ENCODE measurements at places on chromosomes 1 and 21. TPM values are rescaled to one million over a fixed set of nuclear protein-coding genes. Genes with fewer than 3 reads are reported as not detected.

DNA sequence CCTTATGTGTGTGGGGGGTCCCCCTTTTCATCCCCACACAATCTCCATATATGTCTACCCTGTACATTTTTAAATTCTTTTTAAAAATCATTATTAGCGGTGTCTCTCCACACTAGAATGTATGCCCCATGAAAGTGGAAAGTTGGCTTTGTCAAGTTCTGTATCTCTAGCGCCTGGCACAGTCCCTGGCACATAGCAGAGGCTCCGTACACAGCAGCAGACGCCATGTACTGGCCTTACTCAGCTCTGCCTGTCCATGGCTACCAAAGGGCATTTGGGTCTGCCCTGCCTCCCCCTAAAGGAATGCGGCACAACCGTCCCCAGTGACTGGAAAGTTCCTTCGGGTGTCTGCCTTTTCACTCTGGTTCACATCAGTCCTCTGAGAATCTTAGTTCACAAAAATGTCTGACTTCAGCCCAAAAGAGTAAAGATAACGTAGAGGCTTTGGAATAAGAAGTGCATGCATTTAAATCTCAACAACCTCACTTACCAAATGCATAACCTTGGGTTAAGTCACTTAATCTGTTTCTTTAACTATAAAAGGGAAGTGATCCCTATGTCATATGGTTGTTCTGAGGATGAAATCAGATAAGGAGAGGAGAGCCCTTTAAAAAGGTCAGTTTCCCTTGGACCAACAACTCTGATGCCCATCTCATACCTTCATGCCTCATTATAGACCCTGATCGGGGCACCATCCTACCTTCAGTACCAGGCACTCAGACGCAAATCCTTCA, 61.1 kb downstream of the CD46 start:
- H3K27me3 ChIP-seq, result no peaks in the 10 kb centered on the region
- no peaks in the 10 kb centered on the region for H3K36me3 ChIP-seq
- H3K4me3 ChIP-seq, result no peak overlapping the region
- no peak for DNase-seq

- peaks cover 67% of the 10 kb centered on the region for H3K4me1 ChIP-seq
- H3K36me3 ChIP-seq, result no peaks in the 10 kb centered on the region
- H3K27ac ChIP-seq, result peak overlapping the region; percentile 58
- no peak overlapping the region for H3K4me3 ChIP-seq
- DNase-seq, result peak; percentile 47
Observed at GRCh38 chr1:21933397-21934248, 3.5 kb downstream of the HSPG2 start.

DNA sequence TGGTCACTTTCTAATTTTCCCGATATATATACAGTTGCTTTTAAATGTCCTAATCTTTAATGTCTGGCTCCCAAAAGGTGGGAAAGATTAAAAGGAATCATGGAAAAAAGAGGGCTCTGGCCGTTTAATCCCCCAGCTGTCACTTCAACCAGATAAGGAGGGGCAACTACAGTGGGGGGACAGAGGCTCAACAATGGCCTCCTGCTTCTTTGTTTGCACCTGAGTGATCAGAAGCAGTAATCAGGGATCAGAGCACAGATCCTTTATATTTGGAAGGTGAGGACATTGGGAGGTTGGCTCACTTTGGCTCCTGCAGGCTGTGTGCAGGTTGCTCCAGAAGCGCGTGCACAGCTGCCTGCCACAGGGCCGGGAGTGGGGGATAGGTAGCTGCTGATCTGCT, 212.8 kb downstream of the FMN2 start:
- H3K36me3 ChIP-seq, result no peaks in the 10 kb centered on the region
- H3K27me3 ChIP-seq, result no peaks in the 10 kb centered on the region
- no peaks in the 10 kb centered on the region for H3K4me1 ChIP-seq
- H3K4me3 ChIP-seq, result no peak overlapping the region

DNA sequence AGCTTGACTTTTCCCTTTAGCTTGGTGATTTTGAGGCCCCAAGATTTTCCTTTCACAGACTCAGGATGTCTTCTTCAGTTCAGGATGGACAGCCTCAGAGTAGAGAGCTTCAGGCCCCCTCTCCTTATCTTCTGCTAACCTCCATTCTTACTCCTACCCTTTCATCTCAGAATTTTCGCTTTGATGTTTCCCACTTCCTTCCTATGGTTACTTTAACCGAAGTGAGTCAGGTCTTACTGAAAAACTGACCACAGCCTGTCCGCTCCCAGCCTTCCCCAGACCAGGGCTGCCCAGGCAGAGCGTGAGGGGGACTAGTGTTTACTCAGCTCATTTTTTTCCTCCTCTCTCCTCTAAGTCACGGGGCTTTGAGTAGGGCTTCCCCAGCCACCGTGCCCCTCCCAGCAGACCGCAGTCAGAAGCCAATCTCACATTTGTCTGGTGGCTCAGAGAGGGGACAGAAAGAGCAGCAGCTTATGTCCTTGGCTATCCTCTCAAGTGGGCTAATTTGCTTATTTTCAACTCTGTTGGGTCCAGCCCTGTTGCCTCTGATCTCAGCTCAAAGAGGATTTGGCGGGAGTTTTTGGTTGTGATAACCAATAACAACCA, 4.2 kb upstream of the IL19 start:
- no peaks in the 10 kb centered on the region for H3K36me3 ChIP-seq
- H3K27ac ChIP-seq, result no peak overlapping the region
- no peaks in the 10 kb centered on the region for H3K4me1 ChIP-seq
- peak; percentile 33 for DNase-seq

DNA sequence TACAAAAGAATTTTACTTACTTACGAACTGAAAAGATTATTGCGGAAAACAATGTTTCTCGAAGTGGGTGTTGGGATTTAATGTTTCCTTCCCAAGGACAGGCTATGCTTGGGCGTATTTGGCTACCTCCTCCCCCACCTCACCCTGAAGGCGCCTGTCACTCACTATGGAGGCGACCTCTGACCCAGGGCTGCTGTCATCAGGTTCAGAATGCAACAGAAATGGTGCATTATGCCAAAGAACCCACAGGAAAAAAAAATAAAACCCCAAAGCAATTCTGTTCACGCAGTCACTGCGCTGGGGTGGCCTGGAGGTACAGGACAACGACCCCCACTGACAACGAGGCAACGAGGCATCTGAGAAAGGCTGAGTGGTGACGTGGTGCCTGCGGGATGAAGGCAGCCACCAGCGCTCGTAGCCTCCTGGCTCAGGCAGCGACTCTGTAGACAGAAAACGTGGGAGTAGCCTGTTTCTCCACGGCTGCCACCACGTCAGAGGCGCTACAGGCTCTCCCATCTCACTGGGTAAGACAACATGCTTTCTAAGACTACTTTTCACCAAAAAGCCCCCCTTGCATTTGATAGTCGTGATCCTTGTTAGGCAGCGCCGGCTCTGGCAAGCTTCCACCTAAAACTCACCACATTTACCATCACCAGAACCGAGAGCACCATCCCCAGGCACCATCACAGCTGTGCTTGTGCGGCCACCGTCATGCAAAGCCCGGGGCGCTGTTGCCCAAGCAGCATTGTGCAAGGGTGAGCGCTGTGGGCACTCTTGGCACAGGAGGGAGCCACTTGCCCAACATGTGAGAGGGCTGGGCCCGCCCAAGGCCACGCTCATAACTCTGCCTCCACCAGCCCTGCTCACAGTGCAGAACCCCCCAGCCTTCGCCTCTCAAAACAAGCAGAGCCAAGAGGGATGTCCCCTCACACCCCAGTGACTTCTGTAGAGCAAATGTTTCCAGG, 14.3 kb downstream of the NADK start:
- no peak overlapping the region for H3K4me3 ChIP-seq
- peak; percentile 66 for DNase-seq
- H3K4me1 ChIP-seq, result no peaks in the 10 kb centered on the region
- no peaks in the 10 kb centered on the region for H3K27me3 ChIP-seq
- peaks cover 12% of the 10 kb centered on the region for H3K36me3 ChIP-seq

GRCh38 chr1:35507947-35508346, 49.3 kb downstream of the KIAA0319L start:
- peaks cover 5% of the 10 kb centered on the region for H3K4me1 ChIP-seq
- peaks cover 9% of the 10 kb centered on the region for H3K36me3 ChIP-seq
- DNase-seq, result no peak
- no peaks in the 10 kb centered on the region for H3K27me3 ChIP-seq

DNA sequence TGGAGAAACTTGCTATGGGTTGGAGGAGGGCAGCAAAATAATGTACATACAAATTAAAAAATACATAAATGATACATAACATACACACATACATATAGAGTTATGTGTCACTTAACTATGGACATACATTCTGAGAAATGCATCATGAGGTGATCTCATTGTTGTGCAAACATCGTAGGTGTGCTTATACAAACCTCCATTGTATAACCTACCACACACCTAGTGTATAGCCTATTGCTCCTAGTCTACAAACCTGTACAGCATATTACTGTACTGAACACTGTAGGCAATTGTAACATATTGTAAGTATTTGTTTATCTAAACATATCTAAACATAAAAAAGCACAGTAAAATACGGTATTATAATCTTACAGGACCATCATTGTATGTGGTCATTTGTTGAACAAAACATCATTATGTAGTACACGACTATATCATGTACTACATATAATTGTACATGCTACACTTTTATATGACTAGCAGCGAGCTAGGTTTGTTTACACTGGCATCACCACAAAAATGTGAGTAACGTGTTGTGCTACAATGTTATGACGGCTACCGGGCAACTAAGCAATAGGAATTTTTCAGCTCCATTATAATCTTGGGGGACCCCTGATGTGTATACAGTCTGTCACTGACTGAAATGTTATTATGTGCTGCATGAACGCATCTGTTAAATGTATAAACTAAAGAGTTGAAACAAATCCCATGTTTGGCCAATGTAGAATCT, 35.5 kb downstream of the ITGB3BP start:
- H3K4me1 ChIP-seq, result no peaks in the 10 kb centered on the region
- H3K27ac ChIP-seq, result no peak overlapping the region
- no peaks in the 10 kb centered on the region for H3K36me3 ChIP-seq
- peak; percentile 60 for DNase-seq

DNA sequence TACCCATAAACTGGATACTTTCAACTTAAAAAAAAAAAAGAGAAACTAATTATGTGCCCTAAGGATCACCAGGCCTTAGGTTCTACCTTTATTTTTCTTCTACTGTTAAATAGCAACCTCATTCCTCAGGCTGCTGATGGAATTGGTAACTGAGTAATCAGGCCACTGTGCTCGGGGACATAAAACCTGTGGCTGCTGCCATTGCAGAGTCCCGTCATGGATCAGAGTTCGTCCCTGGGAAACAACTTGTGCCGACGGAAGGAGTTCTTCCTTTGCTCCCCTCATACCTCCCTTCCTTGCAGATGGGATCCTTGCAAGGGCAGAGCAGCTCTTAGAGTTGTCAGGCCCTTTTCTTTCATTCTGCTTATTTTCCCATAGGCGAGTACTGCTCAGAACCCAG, 123.6 kb downstream of the PBX1 start:
- no peak overlapping the region for H3K4me3 ChIP-seq
- no peak for DNase-seq
- H3K27ac ChIP-seq, result no peak overlapping the region

DNA sequence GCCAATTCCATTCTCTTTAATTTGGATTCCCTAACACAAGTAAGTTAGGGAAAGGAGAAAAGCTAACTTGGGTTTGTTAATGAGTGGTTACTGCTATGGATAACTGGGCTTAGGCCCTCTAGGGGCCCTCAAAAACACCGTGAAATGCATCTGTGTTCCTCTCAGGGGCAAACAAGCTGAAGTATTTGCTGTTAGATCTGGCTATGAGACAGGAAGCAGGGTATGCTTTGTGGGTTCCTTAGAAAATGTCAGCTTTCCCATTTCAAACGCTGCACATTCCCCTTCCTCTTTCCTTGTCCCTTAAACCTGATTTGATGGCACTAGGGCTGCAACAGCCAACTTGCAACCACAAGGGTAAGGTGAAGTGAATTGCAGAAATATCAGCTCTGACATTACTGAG, 5.7 kb upstream of the CAP1 start:
- H3K4me1 ChIP-seq, result peaks cover 7% of the 10 kb centered on the region
- H3K4me3 ChIP-seq, result no peak overlapping the region
- DNase-seq, result no peak
- H3K36me3 ChIP-seq, result no peaks in the 10 kb centered on the region
- no peak overlapping the region for H3K27ac ChIP-seq

GRCh38 chr1:181541947-181542346, 58.6 kb downstream of the CACNA1E start:
- H3K27ac ChIP-seq, result no peak overlapping the region
- peaks cover 27% of the 10 kb centered on the region for H3K27me3 ChIP-seq
- H3K36me3 ChIP-seq, result no peaks in the 10 kb centered on the region
- peak; percentile 19 for DNase-seq
- no peaks in the 10 kb centered on the region for H3K4me1 ChIP-seq

- H3K36me3 ChIP-seq, result peaks cover 23% of the 10 kb centered on the region
- H3K27ac ChIP-seq, result no peak overlapping the region
- no peak overlapping the region for H3K4me3 ChIP-seq
- H3K4me1 ChIP-seq, result no peaks in the 10 kb centered on the region
Observed at GRCh38 chr1:1665815-1666251, 7.0 kb upstream of the CDK11B start.

GRCh38 chr1:214518361-214518760, 33.0 kb downstream of the PTPN14 start:
- no peak overlapping the region for H3K4me3 ChIP-seq
- H3K27ac ChIP-seq, result no peak overlapping the region
- H3K4me1 ChIP-seq, result no peaks in the 10 kb centered on the region
- no peak for DNase-seq
- H3K27me3 ChIP-seq, result no peaks in the 10 kb centered on the region

DNA sequence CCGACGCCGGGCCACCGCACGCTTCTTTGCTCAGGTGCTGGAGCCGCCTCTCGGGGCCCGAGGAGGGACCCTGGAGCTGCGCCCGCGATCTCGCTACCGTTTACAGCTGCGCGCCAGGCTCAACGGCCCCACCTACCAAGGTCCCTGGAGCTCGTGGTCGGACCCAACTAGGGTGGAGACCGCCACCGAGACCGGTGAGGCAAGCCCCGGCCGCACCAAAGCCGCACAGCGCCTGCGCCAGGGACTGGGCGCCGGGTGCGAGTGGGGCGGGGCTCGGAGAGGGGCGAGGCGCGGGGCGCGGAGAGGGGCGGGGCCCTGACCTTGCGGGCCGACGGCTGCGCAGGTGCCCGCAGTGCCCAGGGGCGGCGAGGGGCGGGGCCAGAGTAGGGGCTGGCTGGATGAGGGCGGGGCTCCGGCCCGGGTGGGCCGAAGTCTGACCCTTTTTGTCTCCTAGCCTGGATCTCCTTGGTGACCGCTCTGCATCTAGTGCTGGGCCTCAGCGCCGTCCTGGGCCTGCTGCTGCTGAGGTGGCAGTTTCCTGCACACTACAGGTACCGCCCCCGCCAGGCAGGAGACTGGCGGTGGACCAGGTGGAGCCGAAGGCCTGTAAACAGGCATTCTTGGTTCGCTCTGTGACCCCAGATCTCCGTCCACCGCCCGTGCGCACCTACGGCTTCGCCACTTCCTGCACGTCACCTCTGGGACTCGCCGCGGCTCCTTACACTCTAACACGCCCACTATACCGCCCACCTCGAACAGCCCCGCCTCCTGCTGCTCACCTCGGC, 9.8 kb upstream of the CDC20 start:
- peak overlapping the region; percentile 38 for H3K4me3 ChIP-seq
- peak overlapping the region; percentile 97 for H3K27ac ChIP-seq
- peaks cover 31% of the 10 kb centered on the region for H3K4me1 ChIP-seq
- H3K36me3 ChIP-seq, result no peaks in the 10 kb centered on the region
- no peaks in the 10 kb centered on the region for H3K27me3 ChIP-seq

Gene TEX38
- 1.2 TPM for total RNA-seq

Gene DMBX1
- total RNA-seq, result not detected

Gene TSTD1
- total RNA-seq, result 347 TPM

Gene HSPG2
- 193 TPM for total RNA-seq

Gene OR2L13
- total RNA-seq, result not detected

Gene TFF3
- total RNA-seq, result not detected

Data from cardiac muscle cell (in vitro differentiated cells and primary cell).